Activated CD4-positive, alpha-beta memory T cell treated with anti-CD3 and anti-CD28 coated beads, Interleukin-2, amount 10 ng/mL, durations not matched to agents 7 days and 5 days (primary cell): ENCODE measurements at places on chromosomes 7 and 10. TPM values are rescaled to one million over a fixed set of nuclear protein-coding genes. Genes with fewer than 3 reads are reported as not detected.

GRCh38 chr7:45074528-45075354 lies 14.0 kb downstream of the NACAD start:
- no peaks in the 10 kb centered on the region for H3K27me3 ChIP-seq
- H3K27ac ChIP-seq: no peak overlapping the region
- H3K4me3 ChIP-seq: no peak overlapping the region
- peaks cover 5% of the 10 kb centered on the region for H3K4me1 ChIP-seq

- no peak for DNase-seq
- peaks cover 18% of the 10 kb centered on the region for H3K27me3 ChIP-seq
- H3K4me1 ChIP-seq: no peaks in the 10 kb centered on the region
- no peaks in the 10 kb centered on the region for H3K36me3 ChIP-seq
Observed at GRCh38 chr7:50869108-50869725, 86.5 kb upstream of the GRB10 start.

DNA sequence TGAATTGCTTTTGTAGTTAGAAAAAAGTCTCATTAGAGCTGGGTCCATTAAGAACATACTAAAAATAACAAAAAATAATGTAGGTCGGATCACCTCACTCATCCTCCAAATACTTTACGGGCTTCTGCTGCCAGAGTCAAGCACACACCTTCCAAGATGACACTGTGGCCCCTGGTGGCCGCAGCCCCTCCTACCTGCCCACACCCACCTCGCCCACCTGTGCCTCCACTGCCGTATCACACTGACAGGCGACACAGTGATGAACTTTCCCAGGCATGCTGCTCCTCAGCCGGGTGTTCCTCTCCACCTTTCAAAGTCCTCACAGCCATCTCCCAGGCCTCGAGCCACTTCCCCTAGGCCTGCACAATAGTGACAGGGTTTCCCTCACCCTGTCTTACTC lies 60.9 kb downstream of the STK17A start:
- H3K4me1 ChIP-seq: peaks cover 71% of the 10 kb centered on the region
- no peak overlapping the region for H3K4me3 ChIP-seq
- peak overlapping the region; percentile 40 for H3K27ac ChIP-seq
- no peak for DNase-seq
- H3K36me3 ChIP-seq: peaks cover 78% of the 10 kb centered on the region

DNA sequence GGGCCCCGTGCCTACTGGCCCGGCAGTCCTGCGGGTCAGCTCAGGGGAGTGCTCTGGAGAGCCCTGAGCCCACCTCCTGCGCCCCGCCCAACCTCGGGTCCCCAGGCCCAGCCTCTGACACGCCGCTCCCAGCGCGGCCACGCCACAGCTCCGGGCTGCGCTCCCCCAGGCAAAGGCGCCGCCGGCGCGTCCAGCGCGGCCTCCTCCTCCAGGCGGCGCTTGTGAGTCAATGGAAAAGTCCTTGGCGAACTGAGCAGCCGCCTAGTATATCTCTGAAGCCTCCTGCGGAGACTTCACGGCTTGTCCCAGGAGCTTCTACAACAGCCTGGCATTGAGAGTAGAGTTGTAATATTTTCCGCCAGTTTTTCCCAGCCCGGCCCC lies 29.5 kb upstream of the BMS1 start:
- no peak overlapping the region for H3K4me3 ChIP-seq
- H3K4me1 ChIP-seq: peaks cover 15% of the 10 kb centered on the region
- H3K27ac ChIP-seq: no peak overlapping the region
- peaks cover 48% of the 10 kb centered on the region for H3K27me3 ChIP-seq

- no peaks in the 10 kb centered on the region for H3K36me3 ChIP-seq
- H3K27ac ChIP-seq: no peak overlapping the region
- no peak overlapping the region for H3K4me3 ChIP-seq
- peaks cover 9% of the 10 kb centered on the region for H3K27me3 ChIP-seq
Observed at GRCh38 chr7:5553298-5553877, 129.8 kb upstream of the TNRC18 start.

DNA sequence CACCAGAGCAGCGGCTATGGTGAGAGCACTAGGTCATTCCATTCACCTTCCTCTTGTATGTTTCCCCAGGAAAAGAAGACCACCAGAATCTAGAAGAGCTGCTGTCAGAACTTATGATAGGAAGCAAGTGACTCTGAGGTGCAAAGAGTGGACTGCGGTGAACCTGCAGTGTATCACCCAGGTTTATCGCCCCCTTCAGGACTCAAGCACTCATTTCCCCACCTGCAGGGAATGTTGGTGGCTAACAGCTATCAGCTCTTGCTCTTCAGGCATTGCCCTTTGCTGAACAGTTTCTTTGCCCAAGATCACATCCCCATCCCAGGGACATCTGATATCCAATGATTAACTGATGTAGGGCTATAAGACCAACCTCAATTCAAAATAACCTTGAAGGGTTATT lies 66.3 kb upstream of the IL6 start:
- DNase-seq: no peak
- peaks cover 40% of the 10 kb centered on the region for H3K27me3 ChIP-seq
- H3K4me3 ChIP-seq: no peak overlapping the region
- peaks cover 2% of the 10 kb centered on the region for H3K36me3 ChIP-seq

DNA sequence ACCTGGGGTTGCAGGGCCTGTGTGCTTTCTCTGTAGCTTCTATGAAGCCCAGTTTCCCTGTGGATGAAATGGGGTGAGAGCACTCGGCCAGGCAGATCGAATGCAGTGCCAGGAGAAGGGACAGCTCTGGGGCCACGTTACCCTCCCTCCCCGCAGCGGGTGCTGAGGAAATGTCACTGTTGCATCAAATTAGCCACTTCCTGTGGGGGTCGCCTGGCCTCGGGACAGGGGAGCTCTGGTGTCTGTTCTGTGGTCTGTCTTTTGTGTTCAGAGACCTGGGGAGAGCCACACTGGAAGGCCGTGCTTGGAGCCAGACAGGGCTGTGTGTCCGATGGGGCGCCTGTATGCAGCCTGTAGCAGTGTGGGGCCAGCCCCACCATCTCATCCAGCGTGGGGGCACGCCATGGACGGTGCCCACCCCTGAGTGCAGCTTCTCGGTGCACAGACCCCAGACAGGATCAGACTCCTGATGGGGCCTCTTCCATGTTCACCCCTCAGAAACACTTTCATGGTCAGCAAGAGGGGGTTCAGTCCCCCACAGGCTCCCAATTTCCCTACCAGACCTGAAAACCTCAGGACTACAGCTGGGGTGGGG lies 13.6 kb downstream of the TTYH3 start:
- H3K27ac ChIP-seq: peak overlapping the region; percentile 68
- peak; percentile 61 for DNase-seq
- H3K4me1 ChIP-seq: peaks cover 15% of the 10 kb centered on the region
- peak overlapping the region; percentile 1 for H3K4me3 ChIP-seq
- no peaks in the 10 kb centered on the region for H3K36me3 ChIP-seq
- no peaks in the 10 kb centered on the region for H3K27me3 ChIP-seq

- no peaks in the 10 kb centered on the region for H3K4me1 ChIP-seq
- no peaks in the 10 kb centered on the region for H3K36me3 ChIP-seq
- no peak overlapping the region for H3K27ac ChIP-seq
- DNase-seq: peak; percentile 65
- H3K27me3 ChIP-seq: peaks cover 8% of the 10 kb centered on the region
Observed at GRCh38 chr10:125048094-125048864, 106.4 kb downstream of the ZRANB1 start.

DNA sequence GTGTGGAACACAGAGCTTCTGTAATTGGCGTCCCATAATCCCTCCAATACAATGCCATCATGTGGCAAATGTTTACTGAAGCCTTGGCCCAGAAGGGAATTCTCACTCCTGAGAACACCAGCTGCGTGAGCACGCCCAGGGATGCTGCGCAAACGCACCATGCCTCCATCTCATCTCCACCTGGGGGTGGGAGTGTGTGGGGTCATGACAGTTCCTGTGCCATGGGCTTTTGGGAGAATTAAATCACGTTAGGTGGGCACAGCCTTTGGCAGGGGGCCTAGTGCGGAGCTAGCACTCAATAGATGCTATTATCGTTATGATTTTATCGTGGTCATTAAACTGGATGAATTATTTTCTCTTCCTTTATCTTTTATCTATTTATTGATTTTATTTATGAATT lies 15.8 kb downstream of the WDFY4 start:
- no peaks in the 10 kb centered on the region for H3K36me3 ChIP-seq
- no peaks in the 10 kb centered on the region for H3K4me1 ChIP-seq
- DNase-seq: no peak
- H3K27ac ChIP-seq: no peak overlapping the region
- no peaks in the 10 kb centered on the region for H3K27me3 ChIP-seq
- no peak overlapping the region for H3K4me3 ChIP-seq

MNX1 gene
- not detected for total RNA-seq

NAT16 gene
- not detected for total RNA-seq
